ENCODE measurements at places on chromosomes 1 and 21.

- DNase-seq = no peak
Measured at GRCh38 chr1:52733368-52733767, 7.1 kb downstream of the ZYG11B start.

GRCh38 chr1:54359393-54360162, 46.6 kb downstream of the SSBP3 start:
- DNase-seq = no peak

- DNase-seq = no peak
Measured at GRCh38 chr1:36988321-36988720, 46.0 kb downstream of the GRIK3 start.

DNA sequence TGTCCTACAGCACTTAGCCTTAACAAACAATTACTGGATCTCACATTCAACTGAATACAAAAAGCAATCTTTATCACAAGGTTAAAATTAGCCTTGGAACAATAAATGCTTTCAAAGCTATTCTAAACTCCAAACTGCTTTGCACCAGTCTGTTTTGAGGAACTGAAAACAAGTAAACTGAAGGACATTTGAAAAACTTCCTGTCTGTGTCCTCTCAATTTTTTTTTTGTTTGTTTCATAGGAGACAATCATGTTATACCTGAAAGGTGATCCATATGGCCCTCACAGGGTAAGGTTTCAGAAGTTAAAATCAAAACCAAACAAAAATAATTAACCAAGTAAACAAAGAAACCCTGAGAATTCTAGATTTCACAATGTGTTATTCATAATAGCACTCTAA, 459.1 kb downstream of the DPYD start:
- DNase-seq = no peak

DNA sequence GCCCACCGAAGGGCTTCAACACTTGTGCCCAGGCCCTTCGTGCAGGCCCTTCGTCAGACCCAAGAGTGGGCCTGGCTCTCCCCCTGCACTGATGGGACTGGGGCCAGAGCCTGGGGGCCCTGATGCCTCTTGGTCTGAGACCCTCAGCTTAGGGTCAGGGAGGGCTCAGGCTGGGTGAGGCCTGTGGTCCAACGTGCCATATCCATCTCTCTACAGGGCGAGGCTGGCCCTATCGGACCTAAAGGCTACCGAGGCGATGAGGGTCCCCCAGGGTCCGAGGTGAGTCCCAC, 15.6 kb downstream of the COL6A1 start:
- DNase-seq = no peak

DNA sequence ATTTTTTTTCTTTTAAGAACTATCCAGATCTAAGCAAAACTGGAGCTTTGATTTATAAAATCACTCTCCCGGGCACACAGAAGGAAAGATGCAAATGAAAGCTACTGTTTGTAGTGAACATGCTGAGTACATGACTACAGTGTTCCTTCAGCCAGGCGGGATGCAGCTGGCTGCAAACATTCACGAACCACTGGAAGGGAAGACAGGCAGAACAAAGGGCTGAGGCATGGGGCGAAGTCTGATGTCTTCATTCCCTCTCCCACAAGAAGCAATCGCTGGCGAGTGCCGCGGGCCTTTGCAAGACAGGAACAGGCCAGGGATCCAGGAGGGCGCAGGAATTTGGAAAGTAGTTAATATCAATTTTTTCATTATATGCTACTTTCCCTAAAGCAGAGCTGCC, 257.9 kb upstream of the AJAP1 start:
- DNase-seq = no peak
